ENCODE measurements at places on chromosomes 2 and 18. TPM values are rescaled to one million over a fixed set of nuclear protein-coding genes. Genes with fewer than 3 reads are reported as not detected.

Gene CYP26B1
- total RNA-seq, result 1.1 TPM

Gene ST6GAL2
- not detected for total RNA-seq

Gene TBR1
- total RNA-seq, result 0.09 TPM

Gene TDRD15
- total RNA-seq, result not detected
